Sciatic nerve (tissue), 2 donors: ENCODE measurements at places on chromosomes 4 and X. TPM values are rescaled to one million over a fixed set of nuclear protein-coding genes. Genes with fewer than 3 reads are reported as not detected.

- DNase-seq: no peak
These were observed 63.9 kb downstream of the CPEB2 start for GRCh38 chr4:15066140-15066539.

GRCh38 chr4:87053176-87053658 is 118.4 kb downstream of the AFF1 start:
- DNase-seq: no peak

GRCh38 chr4:88646528-88647280 is 50.9 kb downstream of the NAP1L5 start:
- no peak for DNase-seq

DNA sequence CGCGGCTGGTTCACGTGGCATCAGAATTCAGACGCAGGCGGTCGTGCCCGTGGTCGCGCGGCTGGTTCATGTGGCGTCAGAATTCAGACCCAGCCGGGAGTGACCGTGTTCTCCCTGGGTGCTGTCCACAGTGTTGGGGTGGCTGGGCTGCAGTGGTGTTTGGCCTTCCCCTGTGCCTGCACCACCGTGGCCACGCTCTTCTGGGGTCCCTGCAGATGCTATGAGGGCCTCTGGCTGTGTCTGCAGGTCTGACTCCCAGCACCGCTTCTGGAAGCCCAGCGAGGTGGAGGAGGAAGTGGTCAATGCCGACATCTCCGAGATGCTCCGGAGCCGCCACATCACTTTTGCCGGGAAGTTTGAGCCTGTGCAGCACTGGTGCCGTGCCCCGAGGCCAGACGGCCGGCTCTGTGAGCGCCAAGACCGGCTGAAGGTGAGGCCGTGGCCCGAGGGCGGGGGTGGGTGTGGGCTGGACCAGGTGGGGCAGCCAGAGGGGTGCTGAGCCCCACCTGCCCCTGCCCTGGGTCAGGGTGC is 26.4 kb downstream of the NKX1-1 start:
- DNase-seq: no peak

The USP17L26 gene
- not detected for total RNA-seq
